ENCODE measurements at places on chromosomes 11 and 22.

GRCh38 chr22:25167082-25167481 lies 32.6 kb upstream of the CRYBB3 start:
- ATAC-seq: peak; percentile 21

- ATAC-seq: no peak
Measured at GRCh38 chr11:86591631-86592030, 80.8 kb downstream of the ME3 start.

GRCh38 chr11:9651899-9652748 lies 11.8 kb upstream of the SWAP70 start:
- peak; percentile 26 for ATAC-seq

- ATAC-seq: no peak
Measured at GRCh38 chr22:43726322-43726721, 85.8 kb downstream of the EFCAB6 start.

DNA sequence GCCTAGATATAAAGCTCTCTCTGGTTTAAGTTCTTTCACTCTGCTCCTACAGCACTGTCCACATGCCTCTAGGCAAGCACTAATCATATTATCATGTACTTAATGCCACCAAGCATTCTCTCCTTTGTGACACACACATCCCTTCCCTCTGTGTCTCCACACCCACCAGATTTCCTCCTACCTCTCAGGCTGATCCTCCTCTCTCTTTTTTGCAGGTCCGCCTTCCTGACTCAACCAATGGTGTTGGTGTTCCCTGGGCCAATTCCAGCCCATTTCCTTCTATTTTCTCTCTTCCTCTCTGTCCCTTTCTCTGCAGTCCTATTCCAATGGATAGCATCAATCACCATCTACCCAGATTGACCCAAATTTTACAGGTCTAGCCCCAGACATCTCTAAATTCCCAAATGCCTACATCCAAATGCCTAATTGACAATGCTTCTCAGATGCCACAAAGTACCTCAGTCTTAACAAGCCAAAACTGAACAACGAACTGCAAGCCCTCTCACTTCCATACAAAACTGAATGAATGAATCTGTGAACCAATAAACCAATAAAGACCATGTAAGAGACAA lies 504 bp upstream of the ZNF215 start:
- ATAC-seq: peak; percentile 83

- no peak for ATAC-seq
Measured at GRCh38 chr11:134278356-134278755, 2.2 kb downstream of the GLB1L3 start.

DNA sequence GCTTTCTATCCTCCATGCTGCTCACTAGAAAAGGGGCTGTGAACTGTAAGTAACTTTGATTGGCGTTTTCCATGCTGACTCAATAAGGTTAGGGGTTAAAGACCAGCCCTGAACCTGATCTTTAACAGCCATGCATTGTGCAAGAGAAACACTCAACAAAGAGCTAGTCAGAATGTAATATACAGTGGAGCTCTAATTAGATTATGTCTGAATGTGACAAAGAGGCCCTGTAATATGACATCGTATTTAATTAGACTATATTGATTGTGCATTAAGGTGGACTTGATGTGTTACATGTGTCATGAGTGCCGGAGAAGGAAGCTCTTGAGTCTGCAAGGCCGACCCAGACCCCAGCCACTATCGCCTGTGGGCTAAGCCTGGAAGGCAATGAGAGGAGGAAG lies 70.5 kb downstream of the PKNOX2 start:
- ATAC-seq: no peak

DNA sequence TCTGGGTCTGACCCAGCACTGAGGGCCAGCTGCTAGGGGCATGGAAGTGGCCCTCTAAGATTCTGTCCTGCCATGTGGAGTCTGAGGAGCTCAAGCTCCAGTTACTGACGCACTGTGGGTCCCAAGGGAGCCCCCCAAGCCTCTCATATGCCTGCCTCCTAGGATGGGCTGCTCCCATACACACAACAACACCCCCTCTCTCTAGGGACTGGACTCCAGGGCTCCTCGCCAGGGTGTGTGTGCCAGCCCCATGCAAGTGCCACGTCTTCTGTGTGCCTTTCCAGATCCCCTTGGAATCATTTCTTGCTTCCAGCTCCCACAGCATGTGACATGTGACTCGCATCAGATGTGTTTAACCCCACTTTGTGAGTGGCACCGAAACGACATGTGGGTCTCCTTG lies 234.5 kb downstream of the CEP164 start:
- ATAC-seq: no peak

- ATAC-seq: no peak
Measured at GRCh38 chr11:67194096-67194495, 72.2 kb upstream of the GRK2 start.

- ATAC-seq: no peak
Measured at GRCh38 chr11:74492084-74492483, 1.4 kb downstream of the LIPT2 start.
